ENCODE measurements at places on chromosomes 5 and 9.

DNA sequence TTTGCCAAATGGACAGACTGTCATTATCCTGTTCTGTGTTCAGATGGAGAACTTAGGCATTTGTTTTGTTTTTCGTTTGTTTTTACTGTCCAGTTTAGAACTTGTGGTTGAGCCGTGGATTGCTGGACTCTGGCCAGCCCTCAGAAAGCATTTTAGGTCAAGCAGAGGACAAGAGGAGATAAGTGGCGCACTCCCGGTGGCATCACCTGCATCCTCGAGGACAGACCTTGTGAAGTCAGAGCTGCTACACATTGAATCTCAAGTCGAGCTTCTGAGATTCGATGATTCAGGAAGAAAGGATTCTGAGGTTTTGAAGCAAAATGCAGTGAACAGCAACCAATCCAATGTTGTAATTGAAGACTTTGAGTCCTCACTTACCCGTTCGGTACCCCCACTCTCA is 8.9 kb downstream of the MTRR start:
- DNase-seq, result no peak

GRCh38 chr5:135458921-135459331 is 6.8 kb upstream of the TIFAB start:
- DNase-seq, result peak; percentile 55

GRCh38 chr9:133955821-133956411 is 36.2 kb downstream of the VAV2 start:
- peak; percentile 43 for DNase-seq

DNA sequence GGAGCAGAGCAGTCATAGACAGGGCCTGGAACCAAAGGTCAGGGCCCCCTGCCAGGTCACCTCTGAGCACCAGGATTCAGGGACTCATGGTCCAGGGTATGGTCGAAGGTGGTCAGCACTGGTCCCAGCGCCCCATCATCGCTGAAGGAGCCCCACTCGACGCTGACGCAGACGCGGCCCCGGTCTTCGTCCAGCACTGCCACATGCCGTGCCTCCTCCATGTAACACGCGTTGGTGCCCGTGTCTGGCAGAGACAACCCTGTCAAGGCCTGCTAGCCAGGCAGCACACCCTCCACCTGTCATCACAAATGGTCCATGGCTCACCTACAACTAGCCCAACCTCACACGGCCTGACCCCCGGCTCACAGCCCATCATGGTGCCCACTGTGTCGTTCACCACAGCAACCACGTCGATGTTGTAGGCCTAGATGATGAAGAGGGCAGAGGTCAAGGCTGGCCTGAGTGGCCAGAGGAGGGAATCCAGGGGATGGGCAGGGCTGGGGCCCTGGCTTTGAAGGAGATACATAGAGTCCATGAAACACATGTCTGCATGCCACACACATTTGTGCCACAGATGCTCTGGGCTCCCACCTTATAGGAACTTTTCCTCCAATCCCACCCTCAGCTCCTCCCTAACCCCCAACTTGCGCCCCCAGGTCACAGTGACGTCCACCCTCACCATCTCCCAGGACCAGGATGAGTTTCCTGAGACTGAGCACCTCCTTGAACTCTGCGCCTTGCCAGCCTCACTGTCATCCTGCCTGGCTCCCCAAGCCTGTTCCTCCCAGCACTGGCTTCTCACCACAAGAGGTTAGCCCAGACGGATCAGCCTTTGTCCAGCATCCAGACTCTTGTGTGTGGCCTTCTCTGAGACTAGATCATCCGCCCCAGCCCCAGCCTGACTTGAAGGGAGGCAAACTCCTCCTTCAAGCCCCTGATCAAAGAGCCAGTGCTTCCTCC is 9.5 kb downstream of the HK3 start:
- no peak for DNase-seq

- peak; percentile 90 for DNase-seq
Measured at GRCh38 chr5:56360816-56361215, 127.7 kb upstream of the ANKRD55 start.

- no peak for DNase-seq
Measured at GRCh38 chr9:136784997-136785361, 6.2 kb upstream of the TMEM141 start.

GRCh38 chr9:130214776-130215340 is 42.7 kb downstream of the NCS1 start:
- DNase-seq, result no peak

DNA sequence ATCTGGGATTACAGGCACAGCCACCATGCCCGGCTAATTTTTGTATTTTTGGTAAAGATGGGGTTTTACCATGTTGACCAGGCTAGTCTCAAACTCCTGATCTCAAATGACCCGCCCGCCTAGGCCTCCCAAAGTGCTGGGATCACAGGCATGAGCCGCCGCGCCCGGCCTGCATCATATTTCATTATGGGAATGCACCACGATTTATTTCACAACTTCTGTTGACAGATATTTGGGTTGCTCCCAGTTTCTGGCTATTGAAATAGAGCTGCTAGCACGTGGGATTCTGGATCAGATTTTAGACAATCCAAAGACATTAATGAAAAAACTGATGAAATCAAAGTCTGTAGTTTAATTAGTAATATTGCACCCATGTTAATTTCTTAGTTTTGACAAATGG is 48.4 kb upstream of the FUBP3 start:
- peak; percentile 74 for DNase-seq

GRCh38 chr5:108736855-108737254 is 10.8 kb upstream of the FER start:
- DNase-seq, result no peak

GRCh38 chr5:58184910-58185309 is 275.0 kb downstream of the PLK2 start:
- DNase-seq, result peak; percentile 60

- DNase-seq, result peak; percentile 25
Measured at GRCh38 chr9:79287708-79288290, 284.0 kb upstream of the TLE4 start.

DNA sequence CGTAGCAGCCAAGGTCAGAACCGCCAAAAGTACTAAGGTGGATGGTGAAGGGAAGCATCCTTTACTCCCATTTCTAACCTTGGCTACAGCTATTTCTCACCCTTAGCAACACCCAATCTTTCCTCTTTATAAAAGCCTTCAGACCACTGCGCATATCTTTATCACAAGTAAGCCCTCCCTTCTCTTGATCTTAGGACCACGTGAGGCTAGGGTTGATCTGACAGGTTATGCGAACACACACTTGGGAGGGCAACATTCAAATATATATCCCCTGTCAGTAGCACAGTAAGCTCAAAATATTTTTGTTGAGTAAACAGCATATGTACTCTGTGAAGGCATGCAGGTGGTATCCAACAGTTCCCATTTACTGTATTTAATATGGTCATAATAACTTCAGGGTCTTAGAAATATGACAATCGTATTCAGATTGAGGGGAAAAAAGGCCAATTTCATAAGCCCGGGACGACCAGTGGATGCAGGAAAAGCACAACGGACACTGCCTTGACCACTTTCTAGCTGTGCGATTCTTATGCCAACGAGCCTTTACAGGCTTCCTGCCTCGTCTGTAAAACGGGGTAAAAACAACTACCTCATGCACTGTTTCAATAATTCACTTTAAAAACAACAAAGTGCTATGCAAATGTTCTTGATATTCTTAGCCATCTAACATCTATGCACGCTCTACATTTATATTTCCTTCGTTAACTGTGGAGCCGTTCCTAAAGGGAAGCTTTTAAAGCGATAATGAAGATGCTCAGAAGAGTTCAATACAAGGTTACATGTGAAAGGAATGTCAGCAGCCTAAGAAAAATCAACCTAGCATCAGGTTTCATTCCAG is 1.3 kb downstream of the ARSB start:
- DNase-seq, result no peak

GRCh38 chr5:100647461-100648230 is 112.5 kb downstream of the FAM174A start:
- DNase-seq, result no peak

- DNase-seq, result peak; percentile 58
Measured at GRCh38 chr5:21237461-21237860, 1249.5 kb upstream of the CDH18 start.

DNA sequence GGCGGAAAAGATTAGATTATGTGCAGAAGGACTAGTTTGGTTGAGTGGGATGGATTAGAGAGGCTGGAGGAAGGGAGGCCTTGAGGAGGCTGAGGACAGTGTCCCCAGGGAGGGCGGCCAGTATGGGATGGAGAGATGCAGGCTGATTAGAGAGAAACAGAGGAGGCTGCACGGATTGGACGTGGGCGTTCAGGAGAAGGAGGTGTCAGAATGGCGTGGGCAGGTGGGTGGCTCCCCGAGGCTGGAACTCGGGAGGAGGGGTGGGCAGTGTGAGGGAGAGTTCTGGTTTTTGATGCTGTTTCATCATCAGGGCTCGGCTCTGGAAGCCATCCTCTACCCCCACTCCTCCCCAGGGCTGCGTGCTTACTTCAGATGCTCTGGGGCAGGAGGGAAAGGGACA is 13.0 kb downstream of the CDHR2 start:
- no peak for DNase-seq

DNA sequence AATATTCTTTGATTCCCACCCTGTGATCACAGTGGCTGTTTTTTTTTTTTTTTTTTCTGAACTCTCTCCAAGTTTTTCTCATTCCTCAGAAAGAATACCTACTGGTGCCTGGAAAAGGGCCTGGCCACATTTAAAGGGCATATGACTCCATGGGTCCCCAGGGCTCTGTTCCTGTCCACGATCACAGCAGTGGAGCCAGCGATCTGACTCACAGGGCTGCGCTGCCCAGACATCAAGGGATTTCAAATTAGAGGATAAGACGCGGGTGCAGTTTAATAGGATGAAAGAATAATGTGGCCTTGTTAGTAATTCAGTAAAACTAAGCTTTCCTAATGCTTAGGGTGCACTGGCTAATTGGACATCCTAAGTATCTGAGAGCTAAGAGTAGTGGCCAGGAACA is 175.1 kb upstream of the MSX2 start:
- DNase-seq, result no peak

DNA sequence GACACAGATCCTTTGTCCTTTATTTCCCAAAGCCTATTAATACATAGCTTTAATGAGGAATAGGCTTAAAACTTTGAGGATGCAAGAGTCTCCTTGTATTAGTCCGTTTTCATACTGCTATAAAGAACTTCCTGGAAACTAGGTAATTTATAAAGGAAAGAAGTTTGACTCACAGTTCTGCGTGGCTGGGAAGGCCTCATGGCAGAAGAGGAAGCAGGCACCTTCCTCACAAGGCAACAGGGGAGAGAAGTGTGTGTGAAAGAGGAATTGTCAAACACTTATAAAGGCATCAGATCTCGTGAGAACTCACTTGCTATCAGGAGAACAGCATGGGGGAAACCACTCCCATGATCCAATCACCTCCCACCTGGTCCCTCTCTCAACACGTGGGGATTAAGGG is 5.4 kb upstream of the CLK4 start:
- DNase-seq, result no peak

GRCh38 chr9:5122116-5122515 is 63.3 kb downstream of the INSL6 start:
- DNase-seq, result no peak

DNA sequence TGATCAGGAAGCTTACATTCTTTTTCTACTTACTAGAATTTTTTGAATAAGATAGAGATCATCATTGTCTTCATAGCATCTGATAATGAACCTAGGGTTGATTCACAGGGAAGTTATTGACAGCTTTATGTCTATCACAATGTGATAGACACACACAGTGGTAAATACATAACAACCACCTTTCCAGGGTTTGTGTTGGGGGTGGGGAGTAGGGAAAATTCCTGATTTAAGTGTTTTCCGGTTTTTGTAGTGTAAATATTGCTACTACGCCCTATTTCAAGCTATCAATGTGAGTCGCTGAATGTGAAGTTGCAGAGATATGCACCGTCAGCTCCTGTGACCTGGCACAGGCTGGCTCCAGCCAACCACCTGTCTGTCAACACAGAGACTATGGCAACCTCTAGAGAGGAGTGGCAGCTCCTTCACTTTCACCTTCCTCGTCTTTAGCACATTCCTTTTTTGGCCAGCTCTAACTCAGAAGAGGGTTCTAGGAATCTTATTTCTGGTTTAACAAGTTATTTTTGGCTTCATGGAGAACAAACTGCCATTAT is 224.9 kb downstream of the MAT2B start:
- no peak for DNase-seq

DNA sequence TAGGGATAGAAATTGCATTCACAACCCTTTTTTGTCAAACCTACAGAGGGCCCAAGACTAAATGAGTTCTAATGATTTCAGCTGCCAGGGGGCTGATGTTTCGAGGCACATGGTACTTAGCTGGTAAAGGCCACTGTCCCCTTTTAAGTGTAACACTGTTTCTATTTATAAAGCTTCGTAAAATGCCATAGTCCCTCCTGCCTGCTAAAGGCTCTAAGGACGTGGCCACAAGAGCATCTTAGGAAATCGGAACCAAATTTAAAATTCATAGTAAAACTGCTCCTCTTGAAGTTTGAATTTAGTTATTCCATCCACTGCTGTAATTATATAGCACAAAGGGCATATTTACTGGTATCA is 170.3 kb upstream of the WWC1 start:
- DNase-seq, result no peak

- DNase-seq, result peak; percentile 64
Measured at GRCh38 chr5:96687812-96688453, 25.8 kb downstream of the CAST start.

GRCh38 chr9:19782005-19782404 is 6.8 kb downstream of the SLC24A2 start:
- DNase-seq, result peak; percentile 5

DNA sequence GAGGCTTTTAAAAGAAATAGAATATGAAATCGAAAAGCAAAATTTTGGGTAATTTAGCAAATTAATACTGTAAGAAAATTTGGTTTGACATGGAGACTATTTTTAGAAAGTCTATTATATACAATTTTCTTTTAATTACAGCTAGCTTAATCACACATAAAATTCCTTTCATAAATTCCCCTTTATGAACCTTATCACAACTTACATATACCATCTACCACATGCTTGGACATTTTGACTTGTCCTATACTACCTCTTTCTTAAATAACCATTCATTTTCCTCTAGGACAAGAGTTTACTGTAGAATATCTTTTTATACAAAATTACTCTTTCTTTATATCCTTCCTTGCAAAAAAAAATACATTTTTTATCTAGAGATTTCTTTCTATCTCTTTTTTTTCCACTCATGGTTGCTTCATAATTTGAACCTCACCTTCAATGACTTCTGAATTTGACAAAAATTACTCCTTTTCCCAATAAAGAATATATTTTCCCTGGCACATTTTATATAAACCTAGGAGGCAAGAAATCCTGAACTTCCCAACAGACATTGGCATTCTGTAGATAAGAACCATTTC is 34.0 kb upstream of the SYK start:
- DNase-seq, result no peak

GRCh38 chr9:14806941-14807520 is 84.5 kb upstream of the CER1 start:
- DNase-seq, result no peak

- peak; percentile 0 for DNase-seq
Measured at GRCh38 chr5:117623042-117623805, 1048.6 kb upstream of the SEMA6A start.

DNA sequence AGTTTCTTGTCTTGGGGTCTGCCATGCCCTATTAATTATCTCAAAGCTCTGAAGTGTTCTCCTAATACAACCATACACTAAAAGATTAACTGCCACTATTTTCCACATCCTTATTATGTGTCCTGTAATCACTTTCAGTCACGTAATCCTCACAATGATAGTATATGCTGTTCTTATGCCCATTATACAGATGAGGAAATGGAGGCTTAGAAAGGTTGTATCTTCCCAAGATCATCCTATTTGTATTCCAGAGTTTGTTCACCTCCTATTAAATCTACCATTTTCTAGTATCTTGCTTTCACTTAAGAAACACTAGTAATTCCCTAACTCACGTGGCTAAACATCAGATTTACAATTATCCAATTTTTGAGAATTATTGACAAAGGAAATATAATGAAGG is 2.9 kb upstream of the ARHGEF28 start:
- DNase-seq, result no peak
